Iris pigment epithelial cell (primary cell): ENCODE measurements at places on chromosomes 5 and 9.
A peak's percentile ranks its signal among the peaks of the same experiment; 100 is the strongest.

GRCh38 chr5:59537961-59538749 lies 355.4 kb downstream of the PDE4D start:
- DNase-seq, result no peak

DNA sequence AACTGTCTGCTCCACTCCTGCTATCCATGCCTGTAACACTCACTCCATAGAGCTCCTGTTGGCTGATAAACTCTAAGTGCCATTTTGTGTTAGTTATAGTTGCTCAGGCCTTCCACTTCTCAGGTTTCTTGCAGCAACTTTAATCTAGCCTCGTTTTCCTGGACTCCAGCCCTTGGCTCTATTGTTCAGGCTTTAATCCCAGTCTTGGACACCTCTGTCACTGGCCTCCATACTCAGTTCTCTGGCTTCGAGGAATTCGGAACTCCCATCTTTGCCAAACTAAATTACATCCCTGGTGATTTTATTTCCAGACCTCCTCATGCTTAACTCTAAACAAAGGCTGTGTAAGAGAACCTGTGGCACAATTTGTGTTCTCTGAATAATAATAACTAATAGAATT lies 39.8 kb downstream of the EMB start:
- DNase-seq, result no peak

DNA sequence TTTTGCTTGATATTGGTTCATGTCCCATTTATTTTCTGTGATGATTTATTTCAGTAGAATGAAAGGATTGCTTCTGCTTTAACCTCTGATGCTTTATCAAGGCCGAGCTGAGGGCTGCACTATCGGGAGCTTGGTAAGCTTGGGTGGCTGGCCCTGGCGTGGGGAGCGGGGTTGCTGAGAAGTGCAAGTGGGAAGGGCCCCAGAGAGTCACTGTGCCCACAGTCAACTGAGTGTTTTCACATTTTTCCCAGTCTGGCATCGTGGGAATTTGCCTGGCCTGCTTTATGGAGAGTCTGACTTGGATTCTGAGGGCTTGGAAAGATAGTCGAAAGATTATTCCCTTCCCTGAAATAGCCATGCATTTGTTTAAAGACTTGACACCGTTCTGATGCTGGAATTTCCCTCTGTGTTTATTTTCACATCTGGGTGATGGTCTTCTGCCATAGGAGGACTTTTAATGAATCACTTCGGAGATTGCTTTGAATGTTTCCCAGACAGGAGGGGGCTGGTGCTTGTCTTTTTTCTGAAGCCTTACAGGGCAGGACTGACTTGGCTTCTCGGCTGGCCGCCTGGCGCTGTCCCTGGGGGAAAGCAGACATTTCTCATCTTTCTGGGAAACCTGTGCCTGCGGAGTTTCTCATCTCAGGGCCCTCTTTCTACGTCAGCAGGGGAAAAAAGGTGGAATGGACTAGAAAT lies 139.0 kb downstream of the BOD1 start:
- peak; percentile 84 for DNase-seq

- no peak for DNase-seq
Measured at GRCh38 chr5:149770236-149770635, 40.1 kb downstream of the PPARGC1B start.
